Esophagus muscularis mucosa (tissue), 4 donors: ENCODE measurements at places on chromosomes 2 and 18. TPM values are rescaled to one million over a fixed set of nuclear protein-coding genes. Genes with fewer than 3 reads are reported as not detected.

The ARL4C gene
- 5.4 TPM for total RNA-seq

GRCh38 chr2:25699216-25699615 lies 25.8 kb upstream of the DTNB start:
- H3K27ac ChIP-seq: no peak overlapping the region
- peaks cover 6% of the 10 kb centered on the region for H3K4me1 ChIP-seq
- DNase-seq: no peak
- H3K36me3 ChIP-seq: no peaks in the 10 kb centered on the region
- no peaks in the 10 kb centered on the region for H3K27me3 ChIP-seq

The RAB11FIP5 gene
- total RNA-seq: 17.0 TPM

GRCh38 chr2:47223980-47224379 lies 68.9 kb upstream of the STPG4 start:
- no peak overlapping the region for H3K27ac ChIP-seq
- H3K36me3 ChIP-seq: no peaks in the 10 kb centered on the region
- H3K4me3 ChIP-seq: no peak overlapping the region
- peaks cover 26% of the 10 kb centered on the region for H3K4me1 ChIP-seq
- no peak for DNase-seq
- H3K27me3 ChIP-seq: no peaks in the 10 kb centered on the region

- no peak for DNase-seq
- H3K4me1 ChIP-seq: no peaks in the 10 kb centered on the region
- H3K27me3 ChIP-seq: no peaks in the 10 kb centered on the region
- H3K36me3 ChIP-seq: no peaks in the 10 kb centered on the region
- H3K4me3 ChIP-seq: no peak overlapping the region
Measured at GRCh38 chr18:66510357-66511045, 93.4 kb downstream of the CDH19 start.

- H3K36me3 ChIP-seq: no peaks in the 10 kb centered on the region
- DNase-seq: no peak
- peaks cover 10% of the 10 kb centered on the region for H3K4me1 ChIP-seq
- H3K27ac ChIP-seq: no peak overlapping the region
- peak overlapping the region; percentile 59 for H3K4me3 ChIP-seq
- H3K27me3 ChIP-seq: no peaks in the 10 kb centered on the region
Measured at GRCh38 chr2:210224591-210224940, 681 bp downstream of the ACADL start.

The TTC39C gene
- 32.3 TPM for total RNA-seq

DNA sequence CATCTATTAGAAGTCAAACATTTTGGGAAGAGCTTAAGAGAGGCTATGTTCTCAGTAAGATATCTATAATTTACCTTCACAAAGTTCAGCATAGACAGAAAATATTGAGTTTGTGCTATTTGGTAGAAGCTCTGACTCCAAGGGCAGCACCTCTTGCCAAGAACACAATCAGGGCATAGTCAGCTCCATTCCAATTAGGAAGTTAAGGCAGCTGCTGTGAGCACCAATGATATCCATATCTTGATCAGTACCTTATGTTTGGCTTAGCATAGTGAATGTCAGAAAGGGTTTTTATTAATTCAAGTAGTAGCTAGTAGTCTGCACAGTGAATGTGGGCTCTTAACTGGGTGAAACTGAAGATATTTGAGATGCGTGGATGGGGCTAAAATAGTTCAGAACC lies 86.4 kb upstream of the SPRED2 start:
- no peaks in the 10 kb centered on the region for H3K36me3 ChIP-seq
- H3K27me3 ChIP-seq: no peaks in the 10 kb centered on the region
- H3K4me1 ChIP-seq: no peaks in the 10 kb centered on the region
- H3K4me3 ChIP-seq: no peak overlapping the region
- DNase-seq: no peak

DNA sequence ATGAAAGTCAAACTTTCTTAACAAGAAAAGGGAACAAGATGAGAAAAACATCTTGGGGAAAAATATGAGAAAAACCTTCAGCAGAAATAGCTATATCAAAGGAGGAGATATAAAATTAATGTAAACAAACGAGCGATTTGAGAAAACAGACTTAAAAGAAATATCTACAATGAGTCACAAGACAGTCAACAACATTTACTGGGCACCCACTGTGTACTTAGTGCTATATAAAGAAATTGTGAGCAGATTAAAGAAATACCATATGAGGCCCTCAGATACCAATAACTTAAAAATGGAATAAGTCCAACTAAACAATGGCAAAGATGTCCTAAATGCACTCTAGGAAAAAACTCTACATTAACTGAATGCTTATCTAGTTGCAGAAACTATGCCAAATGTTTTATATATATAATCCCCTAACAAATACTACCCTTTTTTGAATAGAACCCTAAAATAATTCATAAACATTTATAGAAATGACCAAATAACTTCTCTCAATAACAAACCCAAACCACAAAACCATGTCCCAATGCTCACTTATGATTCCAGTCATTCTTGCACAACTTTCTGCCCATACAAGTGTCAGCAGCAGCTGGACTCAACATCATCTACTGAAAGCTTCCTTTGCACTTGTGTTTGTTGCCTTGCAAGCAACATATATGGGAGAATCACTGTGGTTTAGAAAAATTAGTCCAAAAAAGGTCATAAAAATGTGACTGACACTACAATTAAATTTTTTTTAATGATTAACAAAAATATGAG lies 83.5 kb downstream of the COBLL1 start:
- no peak overlapping the region for H3K27ac ChIP-seq
- no peaks in the 10 kb centered on the region for H3K27me3 ChIP-seq
- no peak for DNase-seq
- H3K4me1 ChIP-seq: peaks cover 10% of the 10 kb centered on the region

DNA sequence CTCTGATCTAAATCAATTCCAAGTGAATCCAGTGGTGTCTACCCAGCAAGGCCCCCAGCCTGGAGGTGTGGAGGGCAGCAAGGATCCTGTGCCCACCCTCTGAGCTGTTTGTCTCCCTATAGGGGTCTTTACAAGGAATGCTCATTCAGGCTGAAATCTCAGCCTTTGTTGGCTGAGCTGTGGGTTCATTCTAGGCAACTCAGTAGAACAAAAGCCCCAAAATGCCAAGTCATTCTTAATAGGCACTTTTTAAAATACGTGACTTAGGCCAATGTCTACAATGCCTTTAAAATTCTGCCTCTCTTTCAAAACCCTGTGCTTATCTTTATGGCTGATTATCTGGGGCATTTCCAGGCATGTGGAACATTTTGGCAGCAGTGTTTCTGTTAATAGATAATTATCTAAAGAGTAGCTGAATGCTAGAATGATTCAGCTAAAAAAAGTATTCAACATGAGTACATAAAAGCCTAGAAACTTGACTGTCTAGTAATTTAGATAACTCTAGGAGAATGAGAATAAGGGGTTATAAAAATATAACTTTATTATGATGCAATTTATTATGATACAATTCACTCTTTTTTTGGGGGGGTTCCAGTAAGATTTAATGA lies 7.4 kb downstream of the UGT1A6 start:
- DNase-seq: no peak
- H3K4me3 ChIP-seq: no peak overlapping the region
- H3K27me3 ChIP-seq: no peaks in the 10 kb centered on the region
- H3K36me3 ChIP-seq: no peaks in the 10 kb centered on the region
- H3K27ac ChIP-seq: no peak overlapping the region

DNA sequence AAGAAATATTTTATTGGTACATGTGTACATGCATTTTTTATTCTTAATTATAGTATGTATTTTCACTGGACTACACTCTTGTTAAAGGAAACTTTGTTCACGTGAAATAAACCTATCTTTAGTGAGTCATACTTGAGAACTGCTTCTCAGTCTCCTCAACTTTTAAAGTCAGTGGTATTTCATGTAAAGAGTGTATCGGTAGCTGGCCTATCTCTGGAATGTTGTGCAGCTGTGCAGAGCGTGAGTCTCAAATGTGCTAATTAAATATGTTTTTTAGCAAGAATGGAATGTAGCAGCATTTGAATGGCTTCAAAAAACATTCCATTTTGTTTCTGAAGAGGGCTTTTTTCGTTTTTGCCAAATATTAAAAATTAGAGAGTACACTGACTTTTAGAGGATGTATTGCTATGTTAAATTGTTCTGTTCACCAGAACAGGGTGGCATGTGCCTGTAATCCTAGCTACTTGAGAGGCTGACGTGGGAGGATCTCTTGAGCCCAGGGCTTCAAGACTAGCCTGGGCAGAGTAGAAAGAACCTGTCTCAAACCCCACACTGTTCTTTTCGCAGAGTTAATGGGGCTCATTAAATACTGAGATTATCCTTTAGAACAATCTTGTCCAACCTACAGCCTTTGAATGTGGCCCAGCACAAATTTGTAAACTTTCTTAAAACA lies 14.3 kb downstream of the SPTBN1 start:
- H3K4me1 ChIP-seq: peaks cover 98% of the 10 kb centered on the region
- no peaks in the 10 kb centered on the region for H3K36me3 ChIP-seq
- no peaks in the 10 kb centered on the region for H3K27me3 ChIP-seq
- DNase-seq: no peak
- H3K4me3 ChIP-seq: no peak overlapping the region

The NLRC4 gene
- total RNA-seq: 0.78 TPM

DNA sequence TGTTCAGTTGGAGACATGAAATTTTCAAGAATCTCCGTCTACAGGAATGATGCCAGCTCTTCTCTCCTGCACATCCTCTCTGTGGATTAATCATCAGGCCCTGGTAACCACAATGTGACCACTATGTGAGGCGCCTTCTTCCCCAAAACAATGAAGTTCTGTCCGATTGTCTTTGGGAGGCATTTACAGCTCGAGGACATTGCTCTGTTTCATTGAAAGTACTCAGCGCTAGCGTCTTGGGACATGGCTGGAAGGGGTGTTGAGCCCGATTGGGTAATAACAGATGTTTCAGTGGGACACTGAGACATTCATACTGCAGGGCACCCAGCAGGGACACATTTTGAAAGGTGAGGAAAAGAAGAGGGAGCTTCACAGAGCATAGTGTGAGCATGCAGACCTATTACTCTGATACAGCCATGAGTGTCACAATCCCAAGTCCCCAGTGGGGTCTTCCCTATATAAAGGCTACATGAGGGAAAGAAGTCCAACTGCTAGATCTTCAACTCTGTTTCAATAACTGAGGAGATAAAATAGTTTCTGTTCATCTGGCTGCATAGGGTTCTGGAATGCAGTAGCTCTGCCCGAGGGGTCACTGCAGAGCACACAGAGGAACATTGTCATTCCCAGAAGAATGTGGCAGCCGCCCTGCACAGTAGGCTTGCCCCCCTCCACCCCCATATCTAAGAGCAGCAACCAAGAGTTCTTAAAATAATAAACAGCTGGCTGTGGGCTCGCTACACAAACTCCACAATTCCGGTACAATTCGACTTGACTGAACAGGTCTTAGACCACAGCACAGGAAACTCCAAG lies 237.3 kb downstream of the OSR1 start:
- no peaks in the 10 kb centered on the region for H3K27me3 ChIP-seq
- H3K36me3 ChIP-seq: no peaks in the 10 kb centered on the region
- peaks cover 2% of the 10 kb centered on the region for H3K4me1 ChIP-seq
- no peak overlapping the region for H3K4me3 ChIP-seq
- no peak overlapping the region for H3K27ac ChIP-seq
- DNase-seq: no peak

The ATG16L1 gene
- 40.3 TPM for total RNA-seq

- H3K27me3 ChIP-seq: no peaks in the 10 kb centered on the region
- H3K4me1 ChIP-seq: peaks cover 18% of the 10 kb centered on the region
- H3K36me3 ChIP-seq: no peaks in the 10 kb centered on the region
- H3K4me3 ChIP-seq: no peak overlapping the region
Measured at GRCh38 chr2:85446296-85447221, 28.0 kb downstream of the SH2D6 start.

The GAD1 gene
- total RNA-seq: not detected

- no peaks in the 10 kb centered on the region for H3K4me1 ChIP-seq
- no peak overlapping the region for H3K4me3 ChIP-seq
- no peaks in the 10 kb centered on the region for H3K27me3 ChIP-seq
Measured at GRCh38 chr2:102724553-102724952, 37.3 kb upstream of the TMEM182 start.

- H3K36me3 ChIP-seq: no peaks in the 10 kb centered on the region
- H3K4me3 ChIP-seq: no peak overlapping the region
Measured at GRCh38 chr2:102016399-102016955, 24.7 kb downstream of the IL1R2 start.

DNA sequence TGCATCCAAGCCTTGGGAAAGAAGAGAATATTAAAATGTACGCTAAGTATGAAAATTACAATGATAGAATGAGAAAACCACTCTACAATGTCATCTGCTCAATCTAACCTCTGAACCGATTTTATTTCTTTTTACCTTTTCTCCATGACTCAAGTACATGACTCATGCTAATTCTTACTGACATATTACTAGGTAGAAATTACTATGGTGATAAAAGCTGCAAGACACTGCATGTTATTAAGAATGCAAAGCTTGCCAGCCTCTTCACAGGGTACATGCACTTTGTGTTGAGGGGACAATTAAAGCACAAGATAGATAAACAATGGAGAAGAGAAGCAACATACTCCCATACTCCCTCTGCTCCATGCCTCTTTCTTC lies 20.7 kb downstream of the SFT2D3 start:
- no peak overlapping the region for H3K4me3 ChIP-seq
- no peaks in the 10 kb centered on the region for H3K27me3 ChIP-seq
- no peaks in the 10 kb centered on the region for H3K4me1 ChIP-seq

DNA sequence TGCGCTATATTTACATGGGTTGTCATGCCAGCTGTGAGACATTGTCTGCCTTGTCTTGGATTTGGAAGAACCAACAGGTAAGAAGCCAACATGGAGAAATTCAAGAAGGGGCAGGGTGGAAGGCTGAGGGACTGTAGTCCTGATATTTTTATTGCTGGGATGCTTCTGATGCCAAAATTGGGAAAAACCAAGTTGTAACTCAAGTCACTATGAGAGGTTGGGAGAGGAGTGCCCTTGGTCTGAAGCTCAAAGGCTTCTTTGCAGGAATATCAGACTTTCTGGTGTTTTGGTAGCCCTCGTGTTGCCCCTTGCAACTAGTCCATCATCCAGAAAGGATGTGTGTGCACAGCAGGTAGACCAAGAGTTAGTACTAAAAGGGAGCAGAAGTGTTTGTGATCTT lies 294.3 kb upstream of the EPAS1 start:
- H3K4me1 ChIP-seq: peaks cover 28% of the 10 kb centered on the region
- H3K27me3 ChIP-seq: no peaks in the 10 kb centered on the region
- peaks cover 24% of the 10 kb centered on the region for H3K36me3 ChIP-seq

- H3K27ac ChIP-seq: no peak overlapping the region
- H3K27me3 ChIP-seq: no peaks in the 10 kb centered on the region
- DNase-seq: no peak
- H3K4me3 ChIP-seq: no peak overlapping the region
- no peaks in the 10 kb centered on the region for H3K36me3 ChIP-seq
Measured at GRCh38 chr18:26531605-26532298, 16.6 kb downstream of the KCTD1 start.

GRCh38 chr2:186183406-186183805 lies 302.7 kb upstream of the ZC3H15 start:
- no peaks in the 10 kb centered on the region for H3K4me1 ChIP-seq
- DNase-seq: no peak
- H3K27ac ChIP-seq: no peak overlapping the region
- no peak overlapping the region for H3K4me3 ChIP-seq
- H3K27me3 ChIP-seq: no peaks in the 10 kb centered on the region

The MAL gene
- total RNA-seq: 42.8 TPM

The ACKR3 gene
- total RNA-seq: 24.9 TPM

- no peak for DNase-seq
- H3K27ac ChIP-seq: no peak overlapping the region
- H3K4me1 ChIP-seq: peaks cover 9% of the 10 kb centered on the region
- H3K27me3 ChIP-seq: peaks cover 3% of the 10 kb centered on the region
Measured at GRCh38 chr2:12202313-12203075, 456.1 kb downstream of the LPIN1 start.
